H4 (cell line): ENCODE measurements at places on chromosomes 1 and 21.
A peak's percentile ranks its signal among the peaks of the same experiment; 100 is the strongest.

- DNase-seq, result peak; percentile 54
Observed at GRCh38 chr1:153032677-153033308, 1.8 kb downstream of the SPRR1B start.

DNA sequence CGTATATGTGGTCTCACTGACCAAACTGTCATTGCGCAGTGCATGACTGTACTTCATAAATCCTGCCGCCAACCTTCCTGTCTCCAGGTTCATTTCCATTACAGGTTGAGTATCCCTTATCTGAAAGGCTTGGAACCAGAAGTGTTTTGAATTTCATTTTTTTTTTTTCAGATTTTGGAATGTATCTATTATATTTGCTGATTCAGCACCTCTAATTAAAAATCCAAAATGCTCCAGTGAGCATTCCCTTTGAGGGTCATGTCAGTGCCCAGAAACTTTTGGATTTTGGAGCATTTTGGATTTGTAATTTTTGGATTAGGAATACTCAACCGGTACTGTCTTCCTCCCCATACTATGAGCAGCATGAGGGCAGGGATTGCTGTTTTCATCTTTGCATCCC is 30.7 kb upstream of the RBBP5 start:
- DNase-seq, result no peak

DNA sequence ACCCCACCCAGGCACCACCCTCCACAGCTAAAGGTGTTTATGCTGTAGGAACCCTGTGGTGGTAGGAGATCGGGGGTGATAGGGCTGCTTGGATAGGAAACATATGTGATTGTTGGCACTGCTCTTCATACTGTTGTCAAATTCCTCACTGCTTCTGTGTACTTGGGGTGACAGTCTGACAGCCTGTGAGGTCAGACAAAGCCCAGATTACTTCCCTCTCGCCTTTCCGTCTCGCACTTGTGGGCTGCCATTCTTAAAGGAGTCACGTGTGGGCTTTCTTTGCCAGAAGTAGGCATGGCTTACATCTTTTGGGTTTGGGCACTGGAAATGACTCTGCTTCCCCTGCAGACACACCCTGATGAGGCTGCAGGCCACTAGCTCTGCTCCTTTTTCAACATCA is 363.8 kb downstream of the DISC1 start:
- DNase-seq, result no peak

- DNase-seq, result no peak
Observed at GRCh38 chr1:8263791-8264190, 54.1 kb upstream of the SLC45A1 start.

DNA sequence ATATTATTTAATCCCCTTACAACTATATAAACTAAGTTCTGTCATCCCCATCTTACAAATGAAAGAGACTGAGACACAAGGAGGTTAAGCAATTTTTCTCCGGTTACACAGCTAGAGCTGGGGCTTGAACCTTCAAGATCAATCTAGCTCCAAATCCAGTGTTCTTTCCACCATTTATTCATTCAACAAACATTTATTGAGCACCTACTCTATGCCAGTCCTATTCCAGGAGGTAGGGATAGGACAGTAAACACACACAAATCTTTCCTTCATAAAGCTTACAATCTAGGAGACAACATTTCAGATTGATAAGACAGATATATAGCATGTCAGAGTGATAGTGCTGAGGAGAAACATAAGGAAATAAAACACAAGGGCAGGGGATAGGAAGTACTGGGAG is 2.9 kb upstream of the TMEM125 start:
- no peak for DNase-seq

- DNase-seq, result no peak
Observed at GRCh38 chr1:153888533-153888932, 34.2 kb downstream of the GATAD2B start.

- DNase-seq, result no peak
Observed at GRCh38 chr1:182368903-182369302, 22.7 kb downstream of the GLUL start.

DNA sequence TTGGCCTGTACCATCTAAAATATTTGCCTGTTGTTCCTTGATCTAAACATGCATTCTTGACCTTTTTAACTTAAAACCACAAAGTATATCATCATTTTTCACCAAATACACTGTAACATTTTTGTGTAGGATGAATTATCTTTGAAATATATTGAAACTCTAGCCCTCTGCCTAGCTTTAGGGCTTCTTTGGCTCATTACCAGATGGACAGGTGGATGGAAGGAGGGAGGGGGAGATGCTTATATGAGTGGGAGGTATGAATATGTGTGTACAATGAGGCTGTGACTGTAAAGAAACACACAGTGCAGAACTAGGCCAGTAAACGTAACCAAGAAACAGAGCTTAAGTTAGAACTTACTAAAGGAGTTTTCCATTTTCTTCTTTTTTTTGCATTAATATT is 118.5 kb downstream of the ESRRG start:
- DNase-seq, result no peak

DNA sequence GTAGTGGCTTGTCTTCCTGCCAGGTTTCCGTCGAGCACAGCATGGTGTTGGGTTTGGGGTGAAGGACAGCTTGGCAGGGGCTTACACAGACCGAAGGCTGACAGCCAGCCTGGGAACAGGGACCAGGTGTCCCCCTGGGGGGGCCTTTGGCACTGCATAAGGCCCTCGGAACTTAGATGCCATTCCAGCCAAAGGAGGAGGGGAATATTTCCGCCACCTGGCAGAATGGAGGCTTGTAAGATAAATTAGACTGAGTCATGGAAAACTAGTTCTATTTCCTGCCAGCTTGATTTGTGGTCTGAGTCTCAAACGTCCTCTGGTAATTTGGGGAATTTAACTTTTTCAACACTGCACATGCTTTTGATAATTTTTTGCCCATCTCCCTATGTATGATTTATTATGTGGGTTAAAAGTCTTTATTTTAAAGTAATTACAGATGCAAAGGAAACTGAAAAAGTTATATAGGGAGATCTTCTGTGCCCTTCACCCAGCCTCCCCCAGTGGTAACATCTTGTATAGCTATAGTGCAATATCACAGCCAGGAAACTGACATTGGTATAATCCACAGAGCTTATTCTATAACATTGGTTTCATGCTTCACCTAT is 11.5 kb upstream of the TMEM51 start:
- peak; percentile 69 for DNase-seq

DNA sequence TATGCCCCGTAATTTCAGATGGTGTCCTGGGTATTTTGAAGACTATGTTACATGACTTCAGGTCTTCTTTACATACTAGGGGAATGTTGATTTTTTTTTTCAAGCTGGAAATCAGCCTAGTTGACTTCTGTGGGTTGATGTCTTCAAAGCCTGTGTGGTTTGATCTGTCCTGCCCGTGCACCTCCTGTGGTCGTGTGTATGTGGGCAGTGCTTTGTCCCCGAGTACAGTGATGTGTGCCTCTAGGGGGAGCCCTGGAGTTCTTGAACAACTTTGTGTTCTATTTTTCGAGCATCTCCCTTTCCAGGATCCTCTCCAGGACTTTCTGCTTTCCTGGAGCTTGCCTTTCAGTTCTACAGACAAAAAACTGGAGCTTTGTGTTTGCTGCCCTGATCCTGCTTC is 28.9 kb downstream of the OBSCN start:
- DNase-seq, result no peak

DNA sequence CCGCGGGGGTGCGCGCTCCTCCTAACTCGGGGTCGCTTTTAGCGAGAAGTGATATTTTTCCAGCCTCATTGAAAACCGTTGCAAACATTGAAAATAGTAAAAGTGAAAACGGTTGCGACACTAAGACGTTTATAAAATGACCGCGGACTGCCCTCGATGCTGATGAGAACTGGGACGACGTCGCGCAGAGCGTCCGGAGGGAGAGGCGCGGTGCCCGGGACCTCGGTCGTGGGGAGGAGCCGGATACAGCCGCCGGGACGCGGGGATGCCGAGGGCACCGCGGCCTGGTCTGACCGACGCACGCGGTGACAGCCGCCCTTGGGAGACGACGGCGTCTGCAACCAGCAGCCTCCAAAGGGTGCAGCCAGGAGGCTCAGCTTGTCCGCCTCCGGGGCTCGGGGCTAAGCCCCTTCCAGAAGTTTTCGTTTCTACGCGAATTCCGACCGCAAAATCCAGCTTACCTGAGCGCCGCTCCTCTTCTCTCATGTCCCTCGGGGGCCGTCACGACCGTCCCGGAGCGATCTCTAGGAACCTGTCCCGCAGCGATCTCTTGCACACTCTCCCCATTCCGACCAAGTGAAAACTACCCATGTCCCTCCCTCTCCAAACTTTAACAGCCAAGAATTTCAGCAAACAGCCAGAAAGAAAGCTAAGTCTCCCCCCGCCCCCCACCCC is 144.4 kb upstream of the ETS2 start:
- no peak for DNase-seq

DNA sequence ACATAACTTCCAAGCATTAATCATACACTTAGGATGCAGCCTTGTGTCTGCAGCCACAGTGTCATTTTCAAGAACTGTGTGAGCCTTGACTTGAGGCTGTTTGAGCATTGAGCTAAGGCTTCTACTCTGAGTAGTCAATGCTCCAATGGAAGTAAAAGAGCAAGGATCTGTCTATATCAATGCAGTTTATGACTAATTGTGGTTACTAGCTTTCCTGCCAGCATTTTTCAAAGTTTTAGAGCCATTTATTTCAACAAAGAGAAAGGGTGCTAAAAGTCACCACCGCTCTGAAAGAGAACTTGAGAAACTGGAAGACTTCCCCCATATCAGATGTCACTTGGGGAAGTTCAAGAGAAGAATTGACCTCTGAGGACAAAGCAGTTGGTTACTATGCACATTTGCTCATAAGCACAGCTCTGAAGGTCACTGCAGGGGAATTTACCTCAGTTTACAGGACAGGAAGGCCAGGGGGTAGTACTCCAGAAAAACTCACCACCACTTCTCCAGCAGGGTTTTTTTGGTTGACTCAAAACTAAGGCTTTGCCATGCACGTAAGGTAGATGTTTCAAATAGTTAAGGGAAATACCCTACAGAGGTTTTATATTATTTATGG is 24.5 kb upstream of the RGS1 start:
- peak; percentile 76 for DNase-seq

DNA sequence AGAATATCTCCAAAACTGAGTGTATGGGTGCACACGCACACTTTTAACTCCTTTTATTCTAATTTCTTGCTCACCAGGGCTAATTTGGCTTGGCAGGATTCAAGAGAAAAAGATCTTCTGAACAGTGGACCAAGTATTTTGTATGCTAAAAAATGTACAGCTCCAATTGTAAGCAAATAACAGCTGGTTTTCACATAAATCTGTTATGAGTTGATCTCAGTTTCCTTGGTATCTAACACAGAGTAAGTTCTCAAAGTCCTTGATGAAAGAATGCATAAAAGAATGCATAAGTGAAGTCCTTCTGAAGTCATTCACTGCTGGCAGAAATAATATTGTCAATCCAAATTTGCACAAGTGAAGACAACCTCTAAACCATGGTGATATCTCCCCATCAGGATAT is 213.0 kb downstream of the OMA1 start:
- no peak for DNase-seq

GRCh38 chr1:228740543-228741317 is 5.5 kb downstream of the RHOU start:
- DNase-seq, result no peak

DNA sequence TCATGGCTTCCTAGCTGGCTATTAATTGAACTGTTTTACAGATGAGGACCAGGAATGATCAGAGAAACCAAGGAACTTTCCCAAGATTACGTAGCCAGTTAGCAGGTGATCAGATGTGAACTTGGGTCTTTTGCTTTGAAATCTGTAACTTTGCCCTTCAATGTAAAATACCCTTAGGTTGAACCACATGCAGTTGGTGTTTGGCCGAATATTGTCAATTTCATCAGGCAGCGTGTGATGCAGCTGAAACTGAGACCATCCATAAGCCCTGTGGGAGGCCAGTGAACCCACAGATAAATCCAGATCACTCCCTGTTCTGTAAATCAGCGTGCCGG is 150.8 kb downstream of the ETS2 start:
- DNase-seq, result no peak

- no peak for DNase-seq
Observed at GRCh38 chr1:55088413-55088812, 49.1 kb downstream of the PCSK9 start.

GRCh38 chr21:38441153-38441552 is 57.1 kb downstream of the ERG start:
- no peak for DNase-seq

GRCh38 chr1:203046984-203047630 is 20.8 kb downstream of the PPFIA4 start:
- DNase-seq, result no peak

DNA sequence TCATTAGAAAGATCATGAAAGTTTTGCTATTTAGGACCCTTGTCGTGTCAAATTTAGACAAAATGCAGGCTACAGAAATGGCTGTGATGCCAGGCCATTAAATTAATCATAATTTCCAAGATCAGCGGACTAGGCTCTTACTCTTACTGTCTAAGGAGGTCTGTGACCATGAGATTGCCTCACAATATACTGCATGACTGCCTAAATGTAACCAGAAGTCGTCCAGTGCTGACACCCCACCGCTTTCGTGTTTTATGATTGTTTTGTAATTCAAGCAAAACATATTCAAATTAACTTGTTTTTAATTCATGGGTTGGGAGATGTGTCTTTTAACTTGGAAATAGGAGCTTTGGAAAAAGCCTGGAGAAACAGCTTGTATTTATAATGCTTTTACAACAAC is 947.5 kb downstream of the BRINP3 start:
- no peak for DNase-seq

GRCh38 chr1:63064135-63064534 is 258.2 kb upstream of the FOXD3 start:
- DNase-seq, result no peak

- no peak for DNase-seq
Observed at GRCh38 chr1:98490099-98490498, 171.4 kb upstream of the SNX7 start.

GRCh38 chr1:27377760-27378495 is 3.3 kb upstream of the FCN3 start:
- no peak for DNase-seq

DNA sequence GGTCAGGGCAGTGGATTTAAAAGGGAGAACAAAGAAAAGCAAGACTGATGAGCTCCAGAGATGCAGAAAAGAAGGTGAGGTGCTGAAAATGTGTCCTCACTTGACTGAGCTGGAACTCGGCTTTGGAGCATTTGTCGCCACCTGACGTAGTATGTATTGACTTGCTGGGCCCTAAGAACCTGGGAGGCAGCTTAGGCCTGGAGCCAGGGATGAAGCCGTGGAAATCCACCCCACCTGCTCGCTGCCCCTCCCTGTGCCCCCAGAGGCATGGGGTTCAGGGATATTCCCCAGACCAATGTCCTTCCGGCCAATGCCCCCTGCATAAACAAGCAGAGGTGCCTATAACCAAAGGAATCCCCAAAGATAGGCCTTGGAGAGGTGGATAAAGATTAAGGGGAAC is 14.3 kb downstream of the MRAP start:
- no peak for DNase-seq

DNA sequence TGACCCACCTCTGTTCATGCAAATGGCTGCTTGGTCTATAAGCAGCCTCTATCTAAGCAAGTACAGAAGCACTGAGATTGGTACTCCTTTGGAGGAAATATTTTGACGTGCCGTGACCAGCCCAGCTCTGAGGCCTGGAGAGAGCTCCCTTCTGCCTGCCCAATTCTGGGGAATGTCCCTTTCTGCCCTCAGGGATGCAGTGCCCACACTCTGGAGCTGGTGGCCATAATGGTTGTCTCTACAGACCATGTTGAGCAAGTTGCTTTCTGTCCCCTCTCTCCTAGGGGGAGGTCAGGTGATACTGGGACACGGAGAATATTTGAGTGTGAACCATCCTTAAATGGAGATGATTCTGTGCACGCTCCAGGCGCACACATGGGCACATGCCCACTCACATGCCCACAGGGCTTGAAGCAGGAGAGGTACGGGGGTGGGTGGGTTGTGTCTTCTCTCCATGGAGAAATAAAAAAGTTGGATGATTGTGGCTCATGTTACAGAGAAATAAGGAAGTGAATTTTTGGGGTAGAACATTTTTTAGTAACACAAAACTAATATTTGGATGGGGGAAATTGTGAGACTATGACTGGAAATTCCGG is 13.9 kb upstream of the ALPL start:
- DNase-seq, result no peak
